ENCODE measurements at places on chromosomes 12 and 14.

DNA sequence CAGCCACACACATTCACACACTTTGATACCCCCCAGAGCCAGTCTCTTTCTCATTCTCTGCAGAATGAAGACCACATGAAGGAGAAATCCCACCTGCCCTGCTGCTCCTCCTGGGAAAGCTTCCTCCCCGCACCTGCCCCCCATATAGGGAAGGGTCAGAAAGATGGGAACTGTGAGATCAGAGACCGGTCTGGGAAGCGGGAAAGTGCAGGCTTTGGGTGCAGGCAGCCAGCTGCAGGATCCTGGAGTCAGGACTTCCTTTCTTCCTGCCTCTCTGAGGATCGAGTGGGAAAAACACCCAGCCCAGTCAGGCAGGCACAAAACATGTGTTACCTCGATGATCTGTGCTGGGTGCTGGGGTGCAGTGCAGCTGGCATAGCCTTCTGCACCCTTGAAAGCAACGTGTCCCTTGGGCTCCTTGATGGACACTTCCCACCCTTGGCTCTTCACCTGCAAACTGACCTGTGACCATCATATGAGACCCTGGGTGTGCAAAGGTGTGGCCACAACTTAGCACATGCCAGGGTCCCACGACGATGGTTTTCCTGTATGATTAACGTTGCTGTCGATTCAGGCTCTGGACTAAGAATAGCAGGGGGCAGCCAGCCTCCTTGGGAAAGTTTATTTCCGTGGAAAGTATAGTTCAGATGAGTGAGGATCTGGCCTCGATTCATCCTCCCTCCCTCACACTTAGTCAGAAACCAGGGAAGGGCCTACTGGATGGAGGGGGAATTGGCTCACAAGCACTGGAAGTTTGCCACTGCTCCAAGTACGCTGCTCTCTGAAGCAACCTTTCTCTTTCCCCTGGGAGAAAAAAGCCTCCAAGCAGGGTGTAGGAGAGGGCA lies 105.4 kb upstream of the MED13L start:
- DNase-seq = peak; percentile 74

GRCh38 chr12:4227046-4227445 lies 46.5 kb upstream of the CCND2 start:
- peak; percentile 53 for DNase-seq

DNA sequence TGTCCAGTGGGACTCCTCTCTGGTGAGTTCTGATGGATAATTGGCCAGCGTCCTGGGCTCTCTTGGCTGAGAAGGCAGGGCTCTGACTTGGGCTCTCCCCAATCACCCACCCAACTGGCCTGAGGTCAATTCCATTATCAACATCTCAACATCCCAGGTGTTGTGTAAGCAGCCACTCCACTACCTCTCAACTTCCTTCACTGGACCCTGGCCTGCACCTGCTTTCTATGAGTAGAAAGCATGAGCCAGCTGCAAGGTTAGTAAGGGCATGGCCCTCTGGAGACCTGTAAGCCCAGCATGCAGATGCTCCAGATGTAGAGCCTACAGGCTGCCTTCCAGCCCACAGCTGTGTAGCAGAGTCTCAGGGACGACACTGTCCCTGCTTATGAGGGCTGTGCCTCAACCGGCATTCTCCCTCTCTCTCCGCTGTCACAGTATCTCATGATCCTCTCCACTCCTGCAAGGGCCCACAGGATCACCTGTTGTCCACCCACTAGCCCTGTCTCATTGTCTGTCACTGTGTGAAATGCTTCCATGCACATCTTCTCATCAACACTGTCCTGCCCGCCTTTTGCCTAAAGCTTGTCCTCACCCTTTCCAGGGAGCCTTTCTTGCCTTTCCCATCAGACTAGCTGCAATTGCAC lies 5.4 kb upstream of the KRT81 start:
- DNase-seq = peak; percentile 36

DNA sequence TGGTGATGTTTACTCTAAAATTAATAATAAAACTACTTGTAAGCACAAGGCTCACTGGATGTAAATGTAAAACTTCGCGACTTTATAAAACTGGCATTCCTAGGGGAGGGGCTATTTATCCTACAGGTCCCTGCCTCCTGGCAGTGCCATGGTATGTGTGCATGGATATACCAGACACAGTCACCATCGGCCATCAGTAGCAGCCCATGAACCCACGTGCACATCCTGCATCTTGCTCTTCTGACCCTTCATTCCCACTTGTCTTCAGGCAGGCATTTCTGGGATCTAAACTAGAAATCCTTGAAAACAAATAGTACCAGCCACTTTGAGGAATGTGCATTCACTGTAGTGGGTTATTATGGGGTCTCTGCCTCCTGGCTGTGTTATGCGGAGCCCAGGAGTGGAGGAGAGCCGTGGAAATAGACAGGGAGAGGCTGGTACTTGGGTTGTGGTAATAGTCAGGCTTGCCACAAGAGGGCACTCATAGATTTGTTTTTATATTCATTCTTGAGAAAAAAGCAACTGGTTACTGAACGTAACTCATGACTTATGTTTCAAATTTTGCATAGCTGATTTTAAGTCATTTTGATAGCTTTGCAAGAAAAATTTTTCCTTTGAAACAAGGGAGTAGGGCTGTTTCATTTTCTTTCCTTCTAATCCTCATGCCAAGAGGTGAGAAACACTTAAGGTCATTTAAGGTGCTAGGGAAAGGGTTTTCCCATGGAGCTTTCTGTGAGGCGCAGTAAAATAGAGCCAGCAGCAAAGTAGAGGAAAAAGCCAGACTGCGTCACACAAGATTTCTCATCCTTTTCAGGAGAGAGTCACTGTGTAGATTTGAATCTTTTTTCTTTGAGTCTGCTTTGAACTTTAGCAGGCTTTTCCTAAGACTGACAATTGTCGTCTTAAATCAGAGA lies 17.4 kb upstream of the GALNT16 start:
- DNase-seq = peak; percentile 71

DNA sequence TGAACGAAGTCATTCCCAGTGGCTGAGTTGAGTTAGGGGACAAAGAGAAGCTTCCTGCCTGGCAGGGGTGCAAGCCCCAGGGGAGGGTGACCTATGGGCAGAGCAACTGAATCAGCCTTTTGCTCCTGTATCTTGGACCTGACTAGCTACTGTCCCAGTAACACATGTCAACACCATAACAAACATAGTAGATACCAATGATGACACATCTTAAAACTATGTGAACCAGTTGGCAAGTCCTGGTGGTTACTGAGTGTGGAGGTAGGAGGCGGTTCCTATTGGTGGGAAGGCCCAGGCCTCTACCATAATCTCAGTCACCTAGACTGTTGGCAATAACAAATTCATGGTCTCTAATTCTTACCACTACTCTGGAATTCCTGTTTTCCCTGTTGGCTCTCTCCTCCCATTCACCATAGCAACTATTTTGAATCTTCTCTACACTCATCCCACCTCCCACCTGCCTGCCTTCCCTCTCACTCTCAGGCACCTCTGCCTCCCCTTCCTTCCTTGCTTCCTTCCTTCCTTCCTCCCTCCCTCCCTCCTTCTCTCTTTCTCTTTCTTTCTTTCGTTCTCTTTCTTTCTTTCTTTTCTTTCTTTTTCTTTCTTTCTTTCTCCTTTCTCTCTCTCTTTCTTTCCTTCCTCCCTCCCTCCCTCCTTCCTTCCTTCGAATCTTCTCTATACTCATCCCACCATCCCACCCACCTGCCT lies 8.1 kb upstream of the P2RX7 start:
- peak; percentile 89 for DNase-seq

DNA sequence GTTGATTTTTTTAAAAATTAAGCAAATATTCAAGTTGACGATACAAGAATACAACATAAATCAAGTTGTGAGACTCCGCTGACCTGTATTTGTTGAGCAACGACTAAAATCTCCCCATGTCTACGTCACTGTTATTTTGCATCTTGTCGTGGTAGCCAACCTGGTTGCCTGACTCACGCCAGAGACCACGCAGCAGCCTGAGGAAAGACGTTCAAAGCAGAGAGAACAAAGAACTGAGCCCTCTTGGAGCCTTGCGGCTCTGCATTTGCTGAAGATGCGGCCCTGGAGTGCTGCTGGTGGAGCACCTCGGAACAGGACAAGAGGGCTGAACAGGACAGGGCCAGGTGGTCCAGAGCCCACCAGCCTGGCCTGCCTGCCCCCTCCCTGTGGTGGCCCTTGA lies 21.4 kb upstream of the DIO3 start:
- DNase-seq = no peak

DNA sequence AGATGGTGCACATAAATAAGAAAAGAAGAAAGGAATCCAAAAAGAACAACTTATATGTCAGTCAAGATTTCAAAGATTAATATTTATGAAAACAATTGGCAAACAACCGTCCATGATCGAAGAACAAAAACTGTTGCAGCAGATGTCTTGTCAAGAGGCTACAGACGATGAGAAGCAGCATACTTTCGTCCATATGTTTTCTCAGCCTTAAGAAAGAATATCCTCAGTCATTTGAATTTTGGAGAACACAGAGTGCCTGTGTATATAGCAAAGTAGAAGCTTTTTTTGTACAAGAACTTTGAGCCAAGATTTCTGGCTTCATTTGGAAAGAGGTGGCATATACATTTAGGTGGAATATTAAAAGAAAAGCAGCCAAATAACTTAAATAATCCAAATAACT lies 297.2 kb downstream of the ITPR2 start:
- no peak for DNase-seq

- no peak for DNase-seq
These were observed 1640.0 kb upstream of the SEL1L start for GRCh38 chr14:83173687-83174086.

DNA sequence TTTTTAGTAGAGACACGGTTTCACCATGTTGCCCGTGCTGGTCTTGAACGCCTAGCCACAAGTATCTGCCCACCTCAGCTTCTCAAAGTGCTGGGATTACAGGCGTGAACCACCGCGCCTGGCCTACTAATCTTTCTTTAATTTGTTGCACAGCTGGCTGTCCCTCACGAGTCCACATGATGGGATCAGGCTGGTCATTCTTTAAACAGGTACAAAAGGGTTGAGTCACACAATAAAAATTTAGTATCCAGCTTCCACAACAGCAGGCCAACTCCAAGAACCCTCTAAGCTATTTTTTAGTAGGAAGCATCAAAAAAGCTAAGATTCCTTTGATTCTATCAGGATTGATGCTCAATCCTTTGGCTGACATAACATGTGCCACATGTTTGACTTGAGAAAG lies 17.8 kb downstream of the SINHCAF start:
- DNase-seq = no peak

DNA sequence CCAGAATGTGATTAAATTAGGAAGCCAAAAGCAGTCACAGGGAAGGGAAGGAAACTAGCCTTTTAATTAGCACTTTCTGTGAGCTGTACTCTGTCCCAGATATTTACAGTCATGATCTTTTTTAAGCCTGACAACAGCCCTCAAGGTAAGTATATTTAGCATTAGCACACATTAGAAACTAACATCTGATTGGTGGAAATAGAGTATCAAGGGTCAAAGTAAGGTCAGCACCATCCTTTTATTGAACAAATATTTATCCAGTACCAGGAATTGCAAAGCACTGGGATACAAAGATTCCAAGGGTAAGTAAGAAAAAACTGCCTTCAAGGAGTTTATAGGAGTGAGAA lies 28.2 kb downstream of the RPGRIP1 start:
- DNase-seq = no peak

DNA sequence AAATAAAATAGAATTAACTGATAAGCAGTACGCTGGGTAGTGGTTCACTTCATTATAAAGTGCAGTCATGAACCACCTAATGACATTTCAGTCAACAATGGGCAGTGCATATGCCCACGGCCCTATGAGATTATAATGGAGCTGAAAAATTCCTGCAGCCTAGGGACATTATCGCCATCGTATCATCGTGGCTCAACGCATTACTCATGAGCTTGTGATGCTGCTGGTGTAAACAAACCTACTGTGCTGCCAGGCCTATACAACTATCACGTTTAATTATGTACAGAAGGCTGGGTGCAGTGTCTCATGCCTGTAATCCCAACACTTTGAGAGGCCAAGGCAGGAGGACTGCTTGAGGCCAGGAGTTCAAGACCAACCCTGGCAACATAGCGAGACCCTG lies 62.3 kb upstream of the TMEM263 start:
- no peak for DNase-seq

- DNase-seq = peak; percentile 97
These were observed 874.9 kb downstream of the NRXN3 start for GRCh38 chr14:79044894-79045624.

DNA sequence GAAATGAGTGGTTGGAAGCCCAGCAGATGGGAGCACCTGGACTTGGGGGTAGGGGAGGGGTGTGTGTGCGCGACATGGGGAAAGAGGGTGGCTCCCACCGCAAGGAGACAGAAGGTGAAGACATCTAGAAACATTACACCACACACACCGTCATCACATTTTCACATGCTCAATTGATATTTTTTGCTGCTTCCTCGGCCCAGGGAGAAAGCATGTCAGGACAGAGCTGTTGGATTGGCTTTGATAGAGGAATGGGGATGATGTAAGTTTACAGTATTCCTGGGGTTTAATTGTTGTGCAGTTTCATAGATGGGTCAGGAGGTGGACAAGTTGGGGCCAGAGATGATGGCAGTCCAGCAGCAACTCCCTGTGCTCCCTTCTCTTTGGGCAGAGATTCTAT lies 9.2 kb downstream of the GABARAPL1 start:
- DNase-seq = no peak

GRCh38 chr12:4829793-4830162 lies 79.9 kb upstream of the KCNA1 start:
- DNase-seq = peak; percentile 51
